ENCODE measurements at places on chromosomes 1 and 21.

GRCh38 chr1:111836111-111836510, 80.4 kb downstream of the DDX20 start:
- DNase-seq = no peak

DNA sequence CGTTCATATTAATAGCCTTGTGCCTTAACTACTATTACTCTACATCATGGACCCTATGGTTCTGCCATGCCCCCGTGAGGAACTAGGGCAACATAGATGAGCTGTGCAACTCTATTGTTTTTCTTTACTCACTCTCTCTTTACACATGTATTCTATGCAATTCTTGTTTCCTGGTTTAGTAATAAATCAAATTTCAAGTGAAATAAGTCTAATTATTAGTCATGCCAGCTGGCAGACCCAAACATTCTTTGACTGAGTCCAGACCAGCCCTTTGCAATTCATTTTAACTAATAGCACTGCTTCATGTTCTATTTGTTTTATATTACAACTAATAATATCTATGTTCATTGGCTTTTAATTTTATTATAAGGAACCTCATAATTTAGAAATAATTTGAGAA, 789.3 kb upstream of the ADAMTS5 start:
- no peak for DNase-seq

DNA sequence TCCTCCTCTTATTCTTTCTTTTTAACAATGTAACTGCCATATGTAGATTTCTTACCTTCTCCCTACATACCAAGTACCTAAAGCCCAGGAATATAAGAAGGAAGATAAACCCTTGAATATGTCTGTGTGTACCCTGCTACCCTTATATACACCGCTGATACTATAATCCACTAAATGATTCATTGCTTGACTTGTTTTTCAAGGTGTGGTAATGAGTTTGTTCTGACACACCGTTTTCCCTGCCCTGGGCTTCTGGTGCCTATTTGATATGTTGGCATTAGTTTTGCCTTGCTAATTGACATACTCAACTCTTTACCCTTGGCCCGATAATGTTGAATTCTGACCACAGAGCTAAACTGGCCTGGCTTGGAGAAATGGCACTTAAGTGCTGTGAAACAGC, 64.3 kb downstream of the IL23R start:
- no peak for DNase-seq

- no peak for DNase-seq
Observed at GRCh38 chr1:182381962-182382819, 9.4 kb downstream of the GLUL start.

- no peak for DNase-seq
Observed at GRCh38 chr1:192877283-192877886, 68.5 kb downstream of the RGS2 start.

- no peak for DNase-seq
Observed at GRCh38 chr1:15678578-15678977, 5.5 kb upstream of the PLEKHM2 start.

DNA sequence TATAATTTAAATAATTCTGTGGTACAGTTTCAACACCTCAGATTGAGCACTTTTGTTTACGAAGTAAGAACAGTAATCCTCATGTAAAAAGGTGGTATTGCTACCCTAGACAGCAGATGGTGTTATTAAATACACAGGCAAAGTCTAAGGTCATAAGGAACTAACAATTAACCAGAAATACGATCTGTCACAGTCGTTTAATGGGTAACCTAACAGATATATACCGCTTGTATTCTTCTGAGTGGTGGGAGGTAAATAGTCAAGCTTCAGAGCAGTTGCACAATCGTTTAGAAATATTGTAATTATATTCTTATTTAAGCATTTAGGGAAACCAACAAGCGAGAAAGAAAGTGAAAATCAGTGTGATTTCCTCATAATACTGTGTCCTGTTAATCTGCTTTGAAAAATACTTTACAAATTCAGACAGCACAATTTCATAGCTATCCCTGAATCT, 9.8 kb upstream of the IRF2BP2 start:
- no peak for DNase-seq
